ENCODE measurements at places on chromosomes 7 and 10. TPM values are rescaled to one million over a fixed set of nuclear protein-coding genes. Genes with fewer than 3 reads are reported as not detected.

DNA sequence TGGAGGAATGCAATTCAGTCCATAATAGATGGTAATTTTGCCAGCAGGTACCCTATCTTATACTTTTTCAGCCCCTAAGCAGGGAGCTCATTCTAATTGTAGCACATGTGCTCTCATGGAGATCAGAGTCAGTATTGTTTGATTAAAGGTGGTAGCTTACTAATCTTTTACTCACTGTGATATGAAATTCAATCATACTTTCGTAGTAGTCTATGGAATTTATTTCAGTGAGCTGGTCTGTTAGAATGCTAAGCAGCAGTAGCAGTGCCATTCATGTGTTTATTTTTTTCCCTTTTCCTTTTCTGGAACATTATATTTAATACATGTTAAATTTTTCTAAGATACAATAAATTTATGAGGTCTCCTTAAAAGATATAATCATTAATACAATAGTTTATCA, 109.0 kb downstream of the ST7 start:
- no peak for DNase-seq

The CRTAC1 gene
- polyA plus RNA-seq = 2.1 TPM

The C1GALT1 gene
- 6.4 TPM for polyA plus RNA-seq

- DNase-seq = no peak
These were observed 752.3 kb downstream of the SUGCT start for GRCh38 chr7:40887099-40887498.

DNA sequence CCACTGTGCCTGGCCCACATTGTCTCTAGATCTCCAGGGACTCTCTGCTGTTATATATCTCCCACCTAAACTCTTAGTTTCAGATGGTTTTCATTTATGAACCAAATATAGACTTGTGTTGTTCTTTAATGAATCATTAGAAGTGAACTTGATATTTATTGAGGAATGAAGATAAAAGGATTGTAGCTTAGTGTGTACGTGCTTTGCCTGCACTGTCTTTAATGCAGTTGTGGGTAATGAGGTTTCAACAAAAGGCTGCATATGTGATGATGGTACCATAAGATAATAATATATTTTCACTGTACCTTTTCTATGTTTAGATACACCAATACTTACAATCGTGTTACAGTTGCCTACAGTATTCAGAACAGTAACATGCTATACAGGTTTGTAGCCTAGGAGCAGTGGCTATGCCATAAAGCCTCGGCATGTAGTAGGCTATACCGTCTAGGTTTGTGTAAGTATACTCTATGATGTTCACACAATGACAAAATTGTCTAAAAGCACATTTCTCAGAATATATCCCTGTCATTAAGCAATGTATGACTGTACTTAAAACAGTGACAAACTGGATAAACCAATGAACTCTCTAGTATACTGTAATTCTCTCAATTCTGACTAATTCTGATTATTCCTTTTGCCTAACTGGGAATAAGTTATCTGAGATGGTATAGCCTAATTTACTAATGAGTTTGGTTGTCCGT, 25.2 kb downstream of the VCL start:
- no peak for DNase-seq

GRCh38 chr10:126417220-126417825, 29.0 kb upstream of the ADAM12 start:
- DNase-seq = no peak

The AGR2 gene
- not detected for polyA plus RNA-seq
